Ascending aorta (tissue), 2 donors: ENCODE measurements at places on chromosomes 5 and 9. TPM values are rescaled to one million over a fixed set of nuclear protein-coding genes. Genes with fewer than 3 reads are reported as not detected.

DNA sequence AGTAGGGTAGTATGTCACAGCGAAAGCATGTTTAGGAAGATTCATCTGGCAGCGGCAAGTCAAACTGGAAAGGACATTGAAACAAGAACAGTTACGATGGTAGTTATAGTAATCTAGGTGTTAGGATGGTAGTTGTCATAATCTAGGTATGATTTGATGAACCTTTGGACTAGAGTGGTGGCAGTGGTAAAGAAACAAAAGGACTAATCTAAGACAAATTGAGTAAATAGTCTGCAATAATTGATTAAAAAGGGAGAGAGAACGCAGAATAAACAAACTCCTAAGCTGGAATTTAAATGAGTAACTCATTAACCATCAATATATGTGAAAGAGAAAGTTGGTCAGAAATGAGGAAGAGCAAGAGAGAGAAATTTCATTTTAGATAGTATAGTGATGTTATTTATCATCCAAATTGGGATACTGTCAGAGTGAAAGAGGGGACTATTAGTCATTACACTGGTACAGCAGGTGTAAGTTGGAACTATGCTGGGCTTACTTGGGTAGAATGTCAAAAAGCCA is 56.8 kb downstream of the MTREX start:
- DNase-seq: no peak

Gene NRARP
- total RNA-seq: 51.7 TPM

DNA sequence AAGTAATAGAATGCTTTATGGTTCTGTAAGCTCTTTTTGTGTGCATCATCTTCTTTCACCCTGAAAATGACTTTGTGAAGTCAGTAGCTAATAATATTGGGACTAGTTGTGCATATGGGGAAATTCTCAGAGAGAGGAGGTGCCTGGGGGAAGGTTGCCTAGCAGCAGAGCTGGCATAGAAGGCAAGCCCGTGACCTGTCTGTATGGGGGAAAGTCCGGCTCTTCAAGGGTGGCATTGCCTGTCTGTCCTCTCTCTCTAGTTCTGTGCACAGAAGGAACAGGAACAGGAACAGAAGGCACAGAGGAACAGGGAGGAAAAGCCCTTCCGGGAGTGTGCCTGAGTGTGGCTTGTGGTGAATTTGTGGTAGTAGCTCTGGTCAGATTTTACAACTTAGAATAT is 33.1 kb downstream of the SH3GL2 start:
- no peak for DNase-seq

GRCh38 chr5:122424132-122424531 is 112.1 kb downstream of the SNCAIP start:
- DNase-seq: no peak

Gene NXNL2
- not detected for total RNA-seq

GRCh38 chr5:78563621-78564020 is 85.0 kb downstream of the LHFPL2 start:
- no peak for DNase-seq

Gene OMD
- total RNA-seq: 36.2 TPM

Gene PCDHB9
- 1.9 TPM for total RNA-seq

- DNase-seq: no peak
Measured at GRCh38 chr9:27847380-27847779, 274.1 kb upstream of the C9orf72 start.

DNA sequence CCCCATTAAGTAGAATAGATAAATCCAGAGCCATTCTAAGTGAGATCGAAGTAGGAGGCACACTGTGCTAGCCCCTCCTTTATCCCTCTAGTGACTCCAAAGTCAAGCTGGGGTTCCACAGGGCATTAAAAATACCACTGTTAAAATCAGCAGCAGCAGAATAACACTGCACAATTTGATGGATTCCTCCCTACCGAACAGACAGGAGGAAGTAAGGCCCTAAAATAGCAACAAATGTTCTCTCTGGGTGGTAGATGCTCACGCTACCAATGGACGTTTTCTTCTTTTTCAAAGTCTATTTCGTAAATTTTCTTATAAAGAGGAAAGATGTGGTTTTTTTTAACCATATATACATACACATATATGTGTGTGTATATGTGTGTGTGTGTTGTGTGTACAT is 54.4 kb downstream of the FBXW11 start:
- no peak for DNase-seq

GRCh38 chr5:87851603-87852002 is 417.0 kb downstream of the TMEM161B start:
- no peak for DNase-seq

Gene LECT2
- total RNA-seq: not detected

- DNase-seq: no peak
Measured at GRCh38 chr9:114507726-114508125, 2.5 kb upstream of the WHRN start.

DNA sequence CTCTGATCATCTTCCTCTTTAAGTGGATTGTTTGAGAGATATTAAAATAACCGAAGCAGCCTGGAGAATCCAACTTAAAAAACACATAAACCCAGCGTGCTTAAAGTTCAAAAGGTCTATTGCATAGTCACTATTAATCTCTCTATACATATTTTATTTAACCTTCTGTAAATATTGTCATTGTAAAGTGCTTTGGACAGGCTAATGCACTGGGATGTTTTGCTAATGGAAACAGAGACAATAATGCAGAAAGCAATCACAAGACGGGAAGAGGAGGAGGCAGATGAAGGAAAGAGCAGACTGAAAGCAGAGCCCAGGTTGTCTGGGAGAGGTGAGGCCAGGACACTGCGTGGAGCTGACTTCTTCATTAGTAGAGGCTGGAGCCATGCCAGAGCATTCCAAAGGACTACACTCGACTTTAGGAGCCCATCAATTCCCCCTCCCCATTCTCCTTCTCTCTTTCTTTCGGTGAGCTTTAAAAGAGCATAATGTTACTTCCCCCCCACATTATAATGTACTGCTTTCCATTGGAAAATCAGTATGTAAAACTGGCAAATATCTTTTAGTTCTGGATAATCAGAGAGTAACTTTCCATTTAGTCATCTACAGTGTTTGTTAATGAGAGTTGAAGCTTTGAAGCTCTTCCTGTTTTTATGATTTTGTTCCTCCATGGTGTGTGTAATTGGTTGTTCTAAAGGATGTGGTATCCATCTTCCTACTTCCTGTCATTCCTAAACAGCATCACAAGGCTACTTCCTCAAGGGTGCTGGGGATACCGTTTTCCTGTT is 307.3 kb upstream of the MPDZ start:
- no peak for DNase-seq

Gene TLE1
- total RNA-seq: 58.5 TPM

DNA sequence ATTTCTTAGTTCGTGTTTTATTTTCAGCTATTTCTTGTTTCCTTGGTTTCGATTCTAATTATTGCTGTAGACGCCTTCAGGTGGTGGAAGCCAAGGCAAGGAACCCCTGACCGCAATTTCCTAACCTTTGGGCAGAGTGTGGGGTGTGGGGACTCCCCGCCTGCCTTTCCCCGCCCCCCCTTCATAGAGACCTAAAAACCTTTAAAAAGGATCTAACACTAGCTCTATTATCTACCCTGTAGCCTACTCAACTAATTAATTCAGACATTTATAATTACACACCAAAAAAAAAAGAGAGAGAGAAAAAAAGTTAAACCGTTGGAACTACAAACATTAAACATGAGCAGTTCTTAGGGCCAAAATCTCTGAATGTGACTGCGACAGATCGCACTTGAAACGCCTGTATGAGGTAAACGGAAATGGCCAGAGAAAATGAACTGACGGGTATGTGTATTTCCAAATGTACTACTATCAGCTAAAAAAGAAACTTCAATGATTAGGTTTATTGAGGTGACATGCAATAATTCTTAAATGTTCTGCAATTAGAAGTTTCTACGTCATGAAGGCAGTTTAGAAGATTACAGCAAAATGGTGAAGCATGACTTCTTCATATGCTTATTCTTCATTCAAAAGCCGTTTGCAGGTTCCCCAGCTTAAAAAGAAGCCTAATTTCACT is 19.0 kb upstream of the FER start:
- no peak for DNase-seq

DNA sequence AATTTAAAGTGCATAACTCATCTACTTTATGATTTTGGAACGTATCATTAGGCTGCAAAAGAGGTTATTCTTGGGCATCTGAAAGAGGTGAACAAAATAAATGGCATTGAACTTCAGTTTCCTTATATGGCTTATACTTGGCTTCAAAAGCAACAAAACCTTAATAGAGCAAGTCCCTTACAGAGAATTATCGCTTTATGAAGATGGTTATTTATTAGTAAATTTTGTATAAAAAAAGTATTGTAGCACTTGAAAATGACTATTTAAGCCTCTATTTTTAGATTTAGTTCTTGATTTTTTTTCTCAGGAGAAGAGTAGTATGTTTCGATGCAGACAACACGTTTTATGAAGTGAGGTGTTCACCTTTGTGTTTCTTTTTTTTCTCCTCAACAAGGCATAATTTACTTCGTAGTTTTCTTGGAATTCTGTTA is 2.0 kb downstream of the ERBIN start:
- DNase-seq: no peak

Gene ANKRD31
- not detected for total RNA-seq

DNA sequence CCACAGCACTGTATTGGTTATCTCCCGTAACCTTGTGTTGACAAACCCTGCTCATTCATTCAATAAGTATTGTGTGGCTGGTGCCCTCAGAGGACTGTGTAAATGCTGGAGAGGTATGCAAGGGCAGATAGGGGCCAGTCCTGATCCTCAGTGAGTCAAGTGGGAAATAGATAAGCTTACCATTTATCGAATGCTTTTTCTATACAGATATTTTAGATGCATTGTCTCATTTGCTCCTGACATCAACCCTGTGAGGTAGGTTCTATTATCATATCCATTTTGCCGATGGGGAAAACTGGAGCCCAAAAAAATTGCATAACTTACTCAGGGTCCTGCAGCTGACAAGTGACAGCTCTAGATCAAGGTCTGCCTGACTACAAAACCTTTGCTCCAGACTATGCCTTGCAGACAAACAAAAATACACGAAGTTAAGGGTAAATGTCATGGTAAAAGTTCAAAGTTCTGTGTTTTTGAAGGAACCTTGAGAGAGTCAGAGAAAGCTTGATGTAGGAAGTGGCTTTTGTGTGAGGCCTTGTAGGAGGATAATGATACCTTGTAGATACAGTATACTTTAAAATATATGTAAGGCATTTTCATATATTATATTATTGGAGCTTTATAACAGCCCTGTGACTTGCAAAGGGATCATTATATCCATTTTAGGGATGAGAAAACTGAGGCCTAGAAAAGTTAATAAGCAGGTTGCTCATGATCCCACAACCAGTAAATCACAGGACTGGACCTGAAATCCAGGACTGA is 22.7 kb downstream of the CYFIP2 start:
- no peak for DNase-seq

DNA sequence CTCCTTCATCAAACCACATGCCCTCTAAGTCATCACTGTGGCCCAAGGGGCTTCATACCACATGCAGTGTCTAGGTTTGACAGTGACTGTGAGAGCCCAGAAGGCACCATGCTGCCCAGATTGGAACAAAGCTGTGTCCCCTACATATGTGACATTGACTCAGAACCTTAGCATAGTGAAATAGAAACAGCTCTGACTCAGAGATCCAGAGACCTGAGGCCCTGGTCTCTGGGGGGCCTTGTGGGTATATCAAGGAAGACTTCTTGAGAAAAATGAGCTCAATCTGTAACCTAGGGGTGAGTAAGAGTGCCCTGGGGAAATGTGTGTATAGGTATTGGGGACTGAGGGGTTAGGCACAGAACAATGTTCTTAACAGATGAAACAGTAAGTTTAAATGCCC is 7.1 kb upstream of the ENTREP1 start:
- DNase-seq: no peak

Gene NLN
- 4.7 TPM for total RNA-seq

DNA sequence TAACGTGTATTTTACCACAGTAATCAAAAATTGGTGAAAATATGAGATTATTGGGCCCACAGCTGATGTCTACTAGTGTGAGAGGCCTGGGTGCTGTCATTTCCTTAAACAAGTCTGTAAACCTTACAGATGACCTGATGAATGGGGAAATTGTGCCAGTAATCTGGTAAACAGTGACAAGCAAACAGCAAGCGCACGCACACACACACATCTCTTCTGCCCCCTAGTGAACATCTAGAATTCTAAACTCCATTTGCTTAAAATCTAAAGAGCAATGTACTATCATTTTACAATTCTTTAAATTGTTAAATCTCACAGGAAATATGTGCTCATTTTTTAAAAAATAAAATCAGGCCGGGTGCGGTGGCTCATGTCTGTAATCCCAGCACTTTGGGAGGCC is 7.5 kb upstream of the RAPGEF1 start:
- no peak for DNase-seq

Gene MTRR
- 15.0 TPM for total RNA-seq

Gene FOXD4L4
- total RNA-seq: not detected

- no peak for DNase-seq
Measured at GRCh38 chr5:95969055-95969454, 7.4 kb upstream of the ELL2 start.

Gene HRH2
- 7.5 TPM for total RNA-seq

Gene IRX1
- 10.3 TPM for total RNA-seq

DNA sequence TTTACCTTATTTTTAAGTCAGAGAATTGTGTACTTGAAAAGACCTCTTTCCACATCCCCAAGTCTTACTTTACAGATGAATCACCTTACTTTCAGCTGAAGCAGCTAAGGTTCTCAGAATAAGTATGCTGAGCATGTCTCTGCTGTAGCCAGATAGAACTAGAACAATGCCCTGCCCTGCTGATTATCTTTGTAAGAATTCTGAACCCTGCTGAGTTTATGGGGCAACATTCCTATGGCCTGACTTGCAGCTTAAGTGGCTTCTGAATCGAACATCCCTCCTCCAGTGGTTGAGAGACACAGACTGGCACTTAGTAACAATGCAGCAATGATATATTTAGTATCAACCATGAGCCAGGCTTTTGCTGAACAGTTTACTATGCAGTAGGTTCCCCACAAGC is 592.0 kb upstream of the WWC1 start:
- no peak for DNase-seq

GRCh38 chr5:10452768-10453331 is 11.2 kb downstream of the ROPN1L start:
- DNase-seq: no peak

- no peak for DNase-seq
Measured at GRCh38 chr5:164763206-164763605, 1257.8 kb downstream of the MAT2B start.

GRCh38 chr9:87882627-87883026 is at the start of gene SPATA31E1:
Gene SPATA31E1 (plus strand): TSS chr9:87882877. CDS start chr9:87882892, 15 bp downstream.
- DNase-seq: no peak

GRCh38 chr9:23571414-23572104 is 254.5 kb downstream of the ELAVL2 start:
- DNase-seq: no peak

Gene FOXD4L5
- total RNA-seq: not detected

GRCh38 chr9:94665613-94666012 is 26.3 kb upstream of the FBP1 start:
- no peak for DNase-seq

Gene OLFM1
- 102 TPM for total RNA-seq
